C1 segment of cervical spinal cord (tissue), 14 donors: ENCODE measurements at places on chromosomes 11 and 22.

- DNase-seq: no peak
These were observed 40.0 kb upstream of the RTL6 start for GRCh38 chr22:44538051-44538450.

DNA sequence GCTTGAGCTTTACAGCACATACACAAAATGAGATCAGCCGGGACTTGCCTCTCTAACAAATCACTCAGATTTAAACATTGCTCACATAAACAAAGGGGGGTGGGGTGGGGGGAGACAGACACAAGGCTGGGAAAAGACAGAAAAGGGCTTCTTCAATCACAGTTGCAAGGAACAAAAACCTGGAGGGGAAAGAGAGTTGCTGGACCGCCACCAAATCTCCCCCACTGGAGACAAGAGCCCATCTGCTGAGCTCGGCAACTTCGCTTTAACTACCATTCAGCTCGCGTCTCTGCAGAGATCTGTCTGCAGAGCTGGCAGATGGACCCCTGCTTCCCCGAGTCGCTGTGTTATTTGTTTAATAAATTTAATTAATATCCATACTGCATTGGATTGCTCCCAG lies 165.0 kb downstream of the RCN1 start:
- DNase-seq: no peak

- no peak for DNase-seq
These were observed 127.4 kb downstream of the LARGE1 start for GRCh38 chr22:33792832-33793231.

DNA sequence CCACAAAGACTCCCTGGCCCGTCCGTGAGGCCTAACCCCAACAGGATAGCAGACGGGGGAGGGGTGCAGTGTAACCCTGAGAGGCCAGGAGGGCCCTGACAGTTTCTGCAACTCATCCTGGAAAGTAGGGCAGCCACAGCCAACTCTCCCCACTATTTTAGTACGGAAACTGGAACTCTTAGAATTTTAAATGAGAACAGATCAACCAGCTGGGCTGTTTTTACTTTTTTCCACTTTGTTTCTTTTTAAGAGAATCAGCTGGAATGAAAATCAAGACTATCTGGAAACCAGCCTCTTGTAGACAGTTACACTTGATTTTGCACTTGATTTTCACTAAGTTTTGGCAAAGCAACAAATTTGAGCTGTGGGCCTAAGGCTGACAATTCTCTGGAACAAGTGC lies 42.7 kb upstream of the NRIP3 start:
- DNase-seq: no peak

GRCh38 chr11:2265396-2265795 lies 5.0 kb downstream of the ASCL2 start:
- no peak for DNase-seq

DNA sequence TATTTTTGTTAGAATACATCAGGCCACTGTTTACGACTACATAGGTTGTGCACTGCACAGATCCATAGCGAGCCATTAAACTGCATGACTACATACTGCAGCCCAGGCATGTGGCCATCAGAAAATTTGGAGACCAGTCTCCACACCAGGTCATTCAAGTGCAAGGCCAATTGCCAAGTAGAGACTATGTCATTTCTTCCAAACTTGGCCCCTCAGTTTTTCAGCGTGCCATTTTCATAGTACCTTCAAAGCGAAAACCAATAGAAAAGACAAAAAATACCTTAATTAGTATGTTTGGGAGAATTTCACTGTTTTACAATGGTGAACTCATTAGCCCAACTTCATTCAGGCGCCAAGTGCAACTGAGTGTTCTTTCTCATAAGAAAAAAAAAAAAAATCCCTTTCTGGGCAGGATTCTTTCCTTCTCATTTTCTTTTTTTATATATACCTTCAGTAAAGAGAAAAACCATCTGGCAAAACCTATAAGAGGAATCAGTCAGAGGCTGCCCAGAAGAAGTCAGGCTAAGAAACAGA lies 30.4 kb downstream of the PAMR1 start:
- no peak for DNase-seq

DNA sequence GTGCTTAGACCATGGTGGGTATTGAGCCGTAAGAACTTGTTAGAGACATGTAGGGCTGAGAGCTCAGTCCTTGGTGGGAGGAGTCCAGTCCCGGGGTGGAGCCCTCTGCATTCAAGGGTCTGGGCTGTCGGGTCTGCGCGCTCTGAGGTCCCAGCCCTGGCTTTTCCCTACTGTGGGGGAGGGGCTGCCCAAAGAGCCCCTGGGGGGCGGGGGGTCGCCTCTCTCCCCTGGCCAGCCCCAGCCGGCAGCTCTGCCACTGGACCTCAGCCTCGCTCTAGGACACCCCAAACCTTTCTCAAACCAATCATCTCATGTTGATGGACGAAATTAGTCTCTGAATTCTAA lies 1006.4 kb downstream of the BRD1 start:
- DNase-seq: no peak

DNA sequence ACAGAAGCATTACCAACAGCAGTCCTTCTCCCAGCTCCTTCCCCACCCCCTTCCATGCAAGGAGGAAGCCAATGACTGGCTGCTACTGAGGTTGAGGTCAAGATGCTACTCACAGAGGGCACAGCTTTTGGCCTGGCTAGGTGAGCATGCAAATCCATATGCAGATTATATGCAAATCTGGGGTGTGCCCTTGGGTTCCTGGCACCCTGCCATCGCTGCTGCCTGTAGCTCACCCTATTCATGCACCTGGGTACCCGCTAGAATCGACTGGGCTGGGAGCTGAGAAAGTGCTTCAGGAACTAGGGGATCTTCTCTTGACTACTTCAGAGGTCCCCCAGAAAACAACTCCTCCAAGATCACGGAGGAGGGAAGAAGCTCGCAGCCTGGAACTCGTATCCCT lies 4.0 kb downstream of the DSCAML1 start:
- no peak for DNase-seq

DNA sequence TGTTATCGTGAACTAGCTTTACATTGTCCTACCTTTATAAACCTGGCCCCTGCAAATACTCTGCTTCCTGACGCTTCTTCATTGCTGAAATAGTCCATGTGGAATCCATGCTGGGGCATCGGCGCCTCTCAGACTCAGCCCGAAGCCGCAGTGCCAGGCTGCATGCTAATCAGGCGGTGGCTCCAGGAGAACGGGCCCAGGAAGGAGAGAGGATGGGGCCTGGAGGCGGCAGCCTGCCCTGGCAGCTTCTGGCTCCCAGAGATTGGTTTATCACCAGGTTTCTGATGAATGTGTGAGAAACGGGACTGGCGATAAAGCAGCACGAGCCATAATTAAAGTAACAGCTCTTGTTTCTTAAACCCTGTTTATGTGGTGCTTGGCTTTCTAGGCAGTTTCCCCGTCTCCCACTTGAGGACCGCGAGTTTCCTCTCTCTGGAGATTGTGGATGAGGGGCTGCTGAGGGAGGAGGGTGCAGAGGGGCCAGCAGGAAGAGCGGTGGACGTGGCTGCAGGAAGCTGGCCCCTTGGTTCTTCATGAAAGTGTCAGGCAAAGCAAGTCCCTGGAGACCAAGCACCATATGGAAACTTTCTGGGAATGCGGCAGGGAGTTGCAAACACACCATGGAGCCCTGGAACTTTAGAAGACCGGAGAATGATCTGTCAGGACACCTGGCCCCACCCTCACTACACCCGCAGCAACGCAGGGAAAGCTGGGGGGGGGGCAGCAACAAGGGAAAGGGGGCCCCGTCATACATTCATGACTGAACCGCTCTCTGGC lies 93.4 kb downstream of the NTM start:
- DNase-seq: no peak

DNA sequence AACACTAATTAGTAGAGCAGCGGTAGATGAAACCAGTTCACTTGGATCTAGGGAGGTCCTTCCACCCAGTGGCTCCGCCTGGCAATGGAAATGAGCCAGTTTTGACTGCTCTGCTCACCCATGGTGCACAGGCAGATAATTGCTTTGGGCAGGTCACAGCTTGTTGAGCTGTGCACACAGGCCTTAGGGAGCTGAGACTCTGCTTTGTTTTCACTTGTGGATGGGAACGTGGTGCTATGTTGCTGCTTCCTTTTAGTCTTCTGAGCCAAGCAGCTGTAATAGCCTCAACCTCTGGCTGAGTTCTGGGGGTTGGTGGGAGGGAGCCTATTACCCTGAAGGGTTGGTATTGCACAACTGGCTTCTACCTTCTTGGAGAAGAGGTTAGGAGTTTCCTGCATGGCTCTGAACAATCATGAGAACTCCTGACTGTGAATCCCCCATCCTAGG lies 262.3 kb upstream of the MTNR1B start:
- DNase-seq: no peak

GRCh38 chr11:61514050-61514917 lies 5.7 kb downstream of the LRRC10B start:
- DNase-seq: no peak

GRCh38 chr11:126102436-126102981 lies 39.8 kb upstream of the CDON start:
- DNase-seq: no peak

- DNase-seq: no peak
These were observed 6.6 kb downstream of the SNX19 start for GRCh38 chr11:130909650-130910049.

DNA sequence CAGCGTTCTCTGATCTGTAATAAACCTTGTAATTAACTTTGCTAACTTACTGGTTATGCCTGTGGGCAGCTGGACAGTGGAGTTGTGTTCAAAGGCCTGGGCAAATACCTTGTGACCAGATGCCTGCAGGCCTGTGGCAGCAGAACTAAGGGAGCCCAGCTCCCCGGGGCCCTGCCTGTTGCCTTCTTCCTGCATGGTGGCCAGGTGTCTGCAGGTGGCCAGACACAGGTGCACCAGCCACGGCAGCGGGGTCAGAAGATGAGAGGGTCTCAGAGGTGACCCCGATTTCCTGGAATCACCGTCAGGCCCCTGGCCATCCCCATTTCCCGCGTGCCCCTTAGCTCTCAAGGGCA lies 127.2 kb downstream of the OSBP2 start:
- no peak for DNase-seq

- no peak for DNase-seq
These were observed 130.6 kb upstream of the MTNR1B start for GRCh38 chr11:92838759-92839310.

DNA sequence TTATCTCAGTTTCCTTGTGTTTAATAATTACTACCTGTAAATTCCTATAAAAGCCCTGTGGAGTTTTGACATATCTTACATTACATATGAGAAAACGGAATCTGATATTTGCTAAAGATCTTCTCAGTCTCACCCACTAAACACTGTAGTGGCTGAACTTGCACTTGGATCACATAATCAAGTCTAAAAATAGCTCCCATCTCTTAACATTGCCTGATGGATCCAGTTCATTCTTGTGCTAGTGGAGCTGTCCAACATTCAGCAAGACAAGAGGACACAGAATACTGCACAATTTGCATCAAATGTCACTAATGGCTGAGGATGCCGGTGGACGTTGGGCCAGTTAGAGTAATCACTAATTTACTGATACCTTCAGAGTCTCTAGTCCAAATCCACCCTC lies 569.9 kb upstream of the ANO5 start:
- DNase-seq: no peak

GRCh38 chr11:44003736-44004451 lies 43.9 kb upstream of the ACCSL start:
- no peak for DNase-seq

GRCh38 chr11:126160345-126161022 lies 51.0 kb downstream of the RPUSD4 start:
- no peak for DNase-seq

DNA sequence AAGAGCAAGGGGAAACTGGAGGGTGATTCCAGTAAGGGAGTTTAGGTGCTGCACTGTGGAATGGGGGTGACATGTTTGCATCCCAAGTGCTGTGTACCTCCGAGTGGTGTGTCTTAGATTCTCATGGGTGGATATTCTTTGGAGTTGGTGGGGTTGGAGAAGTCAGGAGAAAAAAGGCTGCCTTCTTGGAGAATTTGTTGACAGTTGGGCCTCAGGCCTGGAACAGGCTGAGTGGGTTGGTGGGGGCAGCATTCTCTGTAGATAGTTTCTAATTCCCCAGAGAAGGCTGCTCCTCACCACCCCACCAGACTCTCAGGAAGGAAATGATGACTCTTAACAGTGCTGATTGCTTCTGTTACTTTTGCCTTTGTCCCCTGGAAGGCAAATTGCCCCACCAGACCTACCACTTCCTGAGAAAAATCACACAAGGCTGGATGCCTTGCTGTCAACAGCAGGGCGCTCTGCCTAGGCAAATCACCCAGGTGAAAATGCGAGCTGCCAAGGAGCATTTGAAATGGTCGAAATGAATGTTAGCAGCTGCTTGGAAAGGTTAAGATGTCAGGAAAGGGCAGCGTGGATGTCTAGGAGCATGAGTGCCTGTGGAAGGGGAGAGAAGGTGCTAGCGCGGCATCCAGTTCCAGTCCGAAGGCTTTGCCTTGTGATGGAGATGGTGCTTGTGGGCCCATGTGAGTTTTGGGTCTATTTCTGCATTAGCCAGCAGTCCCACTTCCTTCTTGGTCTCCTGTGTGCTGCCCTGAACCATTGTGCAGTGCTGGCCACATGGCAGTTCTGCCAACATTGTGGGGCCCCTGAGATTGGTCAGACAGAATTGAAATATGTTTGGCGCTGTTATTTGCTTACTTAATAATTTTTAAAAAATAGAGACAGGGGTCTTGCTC lies 29.7 kb upstream of the SORL1-AS1 start:
- DNase-seq: no peak

GRCh38 chr11:47395223-47396048 lies 13.0 kb upstream of the SLC39A13 start:
- DNase-seq: no peak

GRCh38 chr22:42919199-42919598 lies 62.1 kb upstream of the ARFGAP3 start:
- DNase-seq: no peak

DNA sequence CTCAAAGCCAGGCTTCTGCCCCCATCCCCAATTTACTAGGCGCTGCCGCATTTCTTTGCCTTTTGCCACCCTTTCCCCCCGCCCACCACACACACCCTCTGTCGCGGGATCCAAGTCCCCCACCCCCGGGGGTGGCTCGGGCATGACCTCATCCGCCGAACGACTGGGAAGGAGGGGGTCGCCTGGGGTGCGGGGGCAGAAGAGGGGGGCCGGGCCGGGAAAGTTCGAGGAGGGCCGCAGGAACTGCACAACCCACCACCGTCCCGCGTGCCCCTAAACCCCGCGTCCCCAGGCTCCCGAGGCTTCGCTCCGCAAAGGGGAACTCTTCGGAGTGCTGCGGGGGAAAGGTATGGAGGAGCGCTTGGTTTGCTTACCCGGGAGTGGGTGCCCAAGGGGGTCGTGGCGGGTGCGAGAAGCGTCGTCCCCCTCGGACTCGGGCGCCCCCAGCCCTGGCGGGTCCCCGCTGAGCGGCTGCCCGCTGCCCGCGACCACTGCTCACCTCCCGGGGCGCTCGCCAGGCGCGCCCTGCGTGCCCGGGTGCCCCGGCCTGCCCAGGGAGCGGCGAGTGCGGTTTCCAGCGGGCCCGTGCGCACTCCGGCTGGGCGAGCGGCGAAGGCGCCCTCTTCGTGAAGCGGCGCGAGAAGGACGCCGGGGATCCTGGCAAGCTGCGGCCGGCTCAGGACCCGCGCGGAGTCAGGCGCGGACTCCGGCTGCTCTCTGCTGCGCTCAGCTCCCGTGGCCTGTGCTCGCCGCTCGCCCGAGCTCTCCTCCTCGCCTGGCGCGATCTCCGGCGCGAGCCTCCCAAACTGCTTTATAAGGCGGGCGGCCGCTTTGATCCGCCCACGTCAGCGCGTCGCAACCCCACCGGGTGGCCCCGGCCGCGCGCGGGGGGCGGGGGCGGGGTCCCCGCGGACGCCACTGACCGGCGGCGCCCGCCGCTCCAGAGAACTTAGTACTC lies 4.0 kb upstream of the WNT11 start:
- no peak for DNase-seq

- DNase-seq: no peak
These were observed 41.9 kb downstream of the MED15 start for GRCh38 chr22:20549232-20549841.

GRCh38 chr22:35785181-35785923 lies 67.7 kb downstream of the APOL5 start:
- no peak for DNase-seq
